SW480 (cell line): ENCODE measurements at places on chromosomes 5 and 9.

DNA sequence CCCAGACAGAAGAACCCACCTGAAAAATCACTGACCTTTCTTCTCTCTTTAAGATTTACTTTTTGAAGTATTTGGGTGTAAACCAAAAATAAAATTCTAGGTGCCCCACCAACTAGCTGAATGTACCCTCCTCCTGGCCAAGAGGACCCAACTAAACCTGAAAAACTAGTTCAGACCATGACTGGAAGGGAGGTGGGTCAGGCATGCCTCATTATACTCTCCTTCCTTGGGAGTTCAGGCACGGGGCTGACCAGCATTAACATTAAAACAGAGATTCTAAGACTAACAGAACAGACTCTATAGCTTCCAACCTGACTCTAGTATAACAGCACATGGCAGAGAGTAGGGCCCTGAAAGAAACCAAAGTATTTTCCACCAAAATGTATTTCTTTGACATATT, 61.4 kb downstream of the CERT1 start:
- DNase-seq: no peak

GRCh38 chr9:1083325-1083913, 33.3 kb downstream of the DMRT2 start:
- DNase-seq: peak; percentile 46

DNA sequence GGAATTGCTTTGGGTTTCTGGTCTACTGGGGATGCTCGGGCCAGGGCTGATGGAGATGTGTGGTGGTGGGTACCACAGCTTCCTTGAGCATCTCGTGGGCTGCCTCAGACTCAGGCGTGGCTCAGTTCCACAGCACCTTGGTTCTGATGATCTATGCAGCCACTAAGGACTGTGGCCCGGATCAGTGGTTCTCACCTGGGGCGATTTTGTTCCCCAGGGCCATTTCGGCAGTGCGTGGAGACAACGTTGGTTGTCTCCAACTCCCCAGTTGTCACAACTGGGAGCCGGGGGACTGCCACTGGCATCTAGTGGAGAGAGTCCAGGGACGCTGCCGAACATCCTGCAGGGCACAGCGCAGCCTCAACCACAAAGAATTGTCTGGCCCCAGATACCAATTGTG, 47.7 kb downstream of the FGF18 start:
- no peak for DNase-seq

GRCh38 chr5:133456933-133457402, 155.4 kb downstream of the FSTL4 start:
- DNase-seq: no peak

DNA sequence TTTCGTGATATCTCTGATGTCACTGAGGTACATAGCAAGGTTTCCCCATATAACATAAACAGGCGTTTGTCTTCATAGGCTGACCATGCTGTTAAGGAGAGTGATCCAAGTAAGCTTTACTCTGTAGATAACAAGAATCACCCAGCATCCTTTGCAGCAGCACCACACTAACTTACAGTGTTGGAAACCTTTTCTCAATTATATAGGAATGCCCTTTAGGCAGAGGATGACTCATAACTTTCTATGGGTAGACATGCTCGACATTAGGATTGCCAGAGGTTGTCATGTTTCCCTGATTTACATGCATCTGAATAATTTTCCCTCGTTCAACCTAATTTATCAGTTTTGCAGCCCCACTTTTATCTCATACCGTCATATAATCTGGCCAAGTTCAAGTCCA, 870.0 kb upstream of the CDH9 start:
- DNase-seq: no peak
